ENCODE measurements at places on chromosomes 5 and 9.

DNA sequence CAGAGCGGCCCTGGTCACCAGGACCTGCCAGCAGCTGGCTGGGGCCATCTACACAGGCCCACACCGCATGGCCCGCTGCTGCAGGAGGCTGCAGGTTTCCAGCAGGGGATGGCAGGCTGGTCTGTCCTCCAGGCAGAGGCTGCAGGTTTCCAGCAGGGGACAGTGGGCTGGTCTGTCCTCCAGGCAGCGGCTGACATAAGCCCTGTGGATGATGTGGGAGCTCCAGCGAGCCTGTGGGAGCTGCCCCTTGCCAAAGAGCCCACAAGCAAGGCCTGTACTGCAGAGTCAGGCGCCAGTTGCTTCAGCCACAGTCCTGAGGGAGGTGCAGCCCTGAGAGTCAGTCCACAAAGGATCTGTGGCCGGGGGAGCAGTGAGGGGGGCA lies 18.5 kb downstream of the TPPP start:
- peak; percentile 16 for DNase-seq

DNA sequence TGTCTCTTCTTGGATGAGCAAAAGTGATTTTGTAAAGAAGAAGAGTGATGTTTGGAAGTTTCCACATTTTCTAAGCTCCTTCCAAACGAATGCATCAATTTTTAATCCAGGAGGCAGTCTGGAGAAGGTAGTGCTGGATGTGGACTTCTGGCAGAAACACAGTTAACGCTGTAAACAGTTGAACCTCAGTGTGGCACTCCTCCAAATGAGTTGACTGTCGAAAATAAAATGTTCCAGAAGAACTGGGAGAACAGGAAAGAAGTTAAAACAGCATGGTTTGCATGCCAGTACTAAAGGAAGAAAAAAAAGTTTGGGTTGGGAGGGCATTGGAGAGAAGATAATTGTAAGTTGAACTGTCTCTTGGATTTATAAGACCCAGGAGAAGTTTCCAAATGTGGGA lies 6.5 kb downstream of the ZNF462 start:
- DNase-seq, result no peak

GRCh38 chr5:17477043-17477442 lies 21.0 kb upstream of the TAF11L2 start:
- no peak for DNase-seq

DNA sequence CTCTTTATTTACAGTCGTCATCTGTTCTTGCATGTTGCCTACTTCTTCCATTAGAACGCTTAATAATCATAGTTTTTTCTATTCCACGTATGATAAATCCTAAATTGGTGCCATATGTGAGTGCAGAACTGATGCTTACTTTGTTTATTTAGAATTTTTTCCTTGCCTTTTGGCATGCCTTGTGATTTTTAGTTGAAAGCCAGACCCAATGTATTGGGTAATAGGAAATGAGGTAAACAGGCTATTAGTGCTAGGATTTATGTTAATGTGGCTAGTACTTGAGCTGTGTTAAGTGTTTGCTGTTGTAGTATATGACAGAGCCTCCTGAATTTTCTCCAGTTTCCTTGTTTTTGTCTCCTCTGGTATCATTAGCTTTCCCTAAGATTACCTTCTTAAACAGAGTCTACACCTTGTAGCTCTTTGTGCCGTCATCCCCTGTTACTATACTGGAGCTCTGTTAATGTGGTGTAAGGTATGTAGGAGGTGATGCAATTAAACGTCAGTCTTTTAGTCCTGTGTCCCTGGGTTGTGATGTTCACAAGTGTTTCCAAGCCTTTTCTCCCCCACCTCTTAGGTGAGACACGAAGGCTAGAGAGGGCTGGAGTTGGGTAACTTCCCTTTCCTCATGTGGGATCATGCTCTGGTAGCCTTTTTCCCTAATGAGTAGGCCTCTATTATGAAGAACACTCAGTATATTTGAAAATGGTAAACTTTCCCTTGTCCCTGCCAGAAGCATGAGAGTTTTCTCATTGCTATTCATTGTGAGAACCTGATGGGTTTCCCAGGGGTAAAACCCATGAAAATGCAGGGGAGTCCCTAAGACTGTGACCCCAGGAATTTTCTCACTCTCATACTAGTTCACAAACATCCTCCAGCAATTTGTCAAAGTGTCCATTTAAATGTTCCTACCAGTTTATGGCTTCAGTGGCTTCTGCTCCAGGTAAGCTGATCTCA lies 21.2 kb downstream of the SPATA31D3 start:
- no peak for DNase-seq

GRCh38 chr5:105146867-105147266 lies 1584.3 kb upstream of the NUDT12 start:
- no peak for DNase-seq

- no peak for DNase-seq
Measured at GRCh38 chr9:3856592-3856991, 330.8 kb upstream of the RFX3 start.

DNA sequence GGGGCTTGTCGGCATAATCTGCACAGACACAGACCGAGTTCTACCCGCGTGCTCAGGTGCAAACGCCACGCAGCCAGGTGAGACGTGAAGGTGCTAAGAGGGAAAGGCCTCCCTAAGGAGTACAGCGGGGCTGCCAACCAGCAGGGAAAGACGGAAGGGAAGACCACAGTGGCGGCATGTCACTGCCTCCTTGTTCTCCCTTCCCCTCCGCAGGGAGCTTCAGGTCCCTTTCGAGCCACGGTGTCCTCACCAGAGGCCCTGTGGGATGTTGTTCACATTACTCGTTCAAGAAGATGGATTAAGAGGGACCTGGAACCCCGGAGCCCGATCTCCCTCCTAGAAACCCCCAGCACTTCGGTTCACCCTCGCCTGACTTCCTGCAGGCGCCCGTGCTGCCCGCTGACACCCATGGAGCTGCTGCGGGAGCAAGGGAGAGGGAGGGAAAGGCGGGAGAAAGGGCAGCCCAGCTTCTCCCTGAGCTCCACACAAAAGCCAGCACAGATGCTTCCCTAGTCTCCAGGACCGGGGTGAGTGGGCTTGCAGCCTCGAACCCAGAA lies 686 bp downstream of the BRD9 start:
- no peak for DNase-seq

DNA sequence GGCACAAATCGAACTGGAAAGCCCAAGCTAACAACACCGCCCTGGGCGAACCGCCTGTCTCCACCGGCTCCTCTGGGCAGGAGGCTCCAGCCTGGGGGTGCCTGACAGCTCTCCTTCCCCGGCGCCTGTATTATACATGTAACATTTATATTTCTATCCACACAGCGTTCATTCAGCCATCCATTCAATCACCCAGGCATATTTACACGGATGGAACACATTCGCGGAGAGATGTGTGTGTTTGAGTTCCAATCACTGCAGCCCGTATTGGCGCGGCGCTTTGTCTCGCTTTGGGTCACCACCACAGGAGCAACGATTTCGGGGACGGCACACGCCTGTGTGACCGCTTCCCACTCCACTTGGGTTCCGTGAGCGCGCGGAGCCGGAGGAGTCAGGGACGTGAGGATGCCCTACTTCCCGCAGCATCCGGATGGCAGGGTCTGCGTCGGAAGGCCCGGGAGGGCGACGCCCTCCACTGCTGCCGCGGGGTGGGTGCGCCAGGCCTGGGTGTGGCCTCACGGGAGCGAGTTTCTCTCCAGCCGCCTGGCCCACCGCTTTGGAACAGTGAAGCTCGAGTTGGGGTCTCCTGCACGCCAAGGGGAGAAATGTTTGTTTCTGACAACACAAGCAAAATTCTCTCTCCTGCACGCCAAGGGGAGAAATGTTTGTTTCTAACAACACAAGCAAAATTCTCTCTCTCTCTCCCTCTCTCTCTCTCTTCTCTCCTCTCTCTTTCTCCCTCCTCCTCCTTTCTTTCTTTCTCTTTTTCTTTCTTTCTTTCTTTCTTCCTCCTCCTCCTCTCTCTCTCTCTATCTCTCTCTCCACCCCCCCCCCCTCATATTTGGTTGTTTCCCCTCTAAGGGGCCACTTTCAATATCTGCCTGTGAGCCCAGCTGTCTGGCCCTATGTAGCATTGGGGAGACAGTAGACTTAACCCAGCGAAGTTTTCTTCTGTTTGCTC lies 1.1 kb upstream of the SV2C start:
- no peak for DNase-seq

DNA sequence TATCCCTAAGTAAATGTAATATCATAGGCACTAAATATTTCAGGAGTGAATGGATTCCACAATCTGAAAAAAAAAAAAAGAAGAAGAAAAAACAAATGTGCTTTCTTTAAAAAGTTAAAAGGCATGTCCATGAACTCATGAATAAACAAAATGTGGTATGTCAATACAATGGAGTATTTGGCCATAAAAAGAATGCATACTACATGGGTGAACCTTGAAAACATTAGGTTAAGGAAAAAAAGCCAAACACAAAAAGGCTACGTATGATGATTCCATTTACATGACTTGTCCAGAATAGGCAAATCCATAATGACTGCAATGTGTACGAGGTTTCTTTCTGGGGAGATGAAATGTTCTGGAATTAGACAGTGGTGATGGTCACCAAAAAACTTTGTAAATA lies 45.3 kb downstream of the FNIP1 start:
- DNase-seq, result no peak

- no peak for DNase-seq
Measured at GRCh38 chr5:136054142-136055019, 25.6 kb downstream of the TGFBI start.
